Fibroblast of skin of right biceps (primary cell): ENCODE measurements at places on chromosomes 2 and 18.

DNA sequence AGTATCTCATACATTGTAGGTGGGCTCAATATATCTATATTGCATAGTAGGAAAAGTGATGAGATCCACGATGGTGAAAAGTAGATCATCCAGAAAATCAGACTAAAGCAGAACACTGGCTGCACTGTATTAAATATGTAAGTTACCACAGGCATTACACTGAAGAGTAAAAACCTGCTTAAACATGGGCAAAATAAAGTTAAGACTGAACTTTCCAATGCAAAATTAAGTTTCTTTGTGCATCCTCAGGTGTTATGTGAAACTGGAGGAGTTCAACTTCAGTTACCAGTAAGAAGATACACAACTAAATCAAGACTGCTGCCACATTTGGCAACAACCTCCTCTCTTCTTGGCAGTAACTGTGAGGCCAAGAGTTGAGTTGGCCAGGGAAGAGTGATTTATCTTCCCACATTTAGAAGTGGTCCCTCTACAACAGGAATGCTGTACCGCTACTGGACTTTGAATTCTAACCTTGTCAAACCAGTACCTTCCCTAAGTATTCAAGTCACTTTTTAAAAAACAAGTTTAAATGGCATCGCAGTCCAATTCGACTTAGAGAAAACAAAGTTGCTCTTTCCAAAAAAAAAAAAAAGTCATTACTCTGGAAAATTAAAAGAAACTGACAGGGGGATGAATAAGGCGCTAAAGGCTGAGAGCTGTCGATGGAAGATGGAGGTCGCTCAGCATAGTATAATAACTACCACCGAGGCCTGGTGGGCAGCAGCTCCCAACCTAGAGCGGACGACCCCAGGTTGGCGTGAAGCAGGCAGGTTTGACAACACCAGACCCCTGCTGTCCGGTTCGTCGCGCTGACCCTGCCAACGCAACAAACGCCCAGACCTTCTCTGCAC is 1.1 kb downstream of the MAP4K3 start:
- peak; percentile 56 for DNase-seq

DNA sequence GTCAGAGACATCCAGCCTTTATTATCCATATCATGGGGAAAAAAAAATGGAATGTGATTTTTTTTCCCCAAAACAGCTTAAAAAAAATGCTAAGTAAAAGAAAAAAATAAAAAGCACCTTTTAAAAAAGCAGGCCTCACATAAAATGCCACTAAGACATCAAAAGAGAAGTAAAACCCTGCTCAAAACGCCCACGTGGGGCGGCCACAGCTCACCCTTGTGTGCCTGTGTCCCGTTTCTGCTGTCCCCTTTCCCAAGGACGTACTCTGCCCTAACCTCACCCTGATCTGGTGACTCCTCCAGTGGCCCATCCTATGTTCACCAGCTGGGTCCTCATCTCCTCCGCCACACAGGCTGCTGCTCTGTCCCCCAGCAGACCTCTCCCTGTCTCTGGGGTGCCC is 125.4 kb downstream of the NEDD4L start:
- DNase-seq, result no peak

GRCh38 chr2:71070294-71071093 is 2.0 kb downstream of the NAGK start:
- peak; percentile 46 for DNase-seq

GRCh38 chr2:120302301-120302700 is 43.6 kb upstream of the INHBB start:
- DNase-seq, result no peak

DNA sequence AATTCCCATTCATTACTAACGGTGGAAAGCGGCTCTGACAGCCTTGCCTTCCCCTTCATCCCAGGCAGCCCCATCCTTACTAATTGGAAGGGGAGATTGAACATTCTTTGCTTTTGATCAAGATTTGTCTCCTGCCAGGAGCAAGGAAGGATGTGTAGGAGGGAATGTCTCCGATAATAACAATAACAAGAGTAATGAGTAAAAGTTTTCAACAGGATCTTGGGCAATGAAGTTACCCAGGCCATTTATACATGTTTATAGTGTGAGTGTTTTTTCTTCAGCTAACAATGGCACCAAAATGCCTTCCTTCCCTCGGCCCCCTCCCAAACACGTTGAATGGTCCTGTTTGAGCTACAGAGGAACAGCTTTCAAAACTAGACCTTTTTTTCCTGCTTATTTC is 83.8 kb downstream of the GATA6 start:
- no peak for DNase-seq

- DNase-seq, result no peak
Measured at GRCh38 chr2:25184254-25184653, 15.9 kb upstream of the POMC start.

GRCh38 chr2:237411092-237411601 is 2.8 kb downstream of the COL6A3 start:
- DNase-seq, result no peak
